ENCODE measurements at places on chromosomes 11 and 22.

- DNase-seq, result no peak
Measured at GRCh38 chr11:75147875-75148263, 3.0 kb upstream of the SLCO2B1 start.

DNA sequence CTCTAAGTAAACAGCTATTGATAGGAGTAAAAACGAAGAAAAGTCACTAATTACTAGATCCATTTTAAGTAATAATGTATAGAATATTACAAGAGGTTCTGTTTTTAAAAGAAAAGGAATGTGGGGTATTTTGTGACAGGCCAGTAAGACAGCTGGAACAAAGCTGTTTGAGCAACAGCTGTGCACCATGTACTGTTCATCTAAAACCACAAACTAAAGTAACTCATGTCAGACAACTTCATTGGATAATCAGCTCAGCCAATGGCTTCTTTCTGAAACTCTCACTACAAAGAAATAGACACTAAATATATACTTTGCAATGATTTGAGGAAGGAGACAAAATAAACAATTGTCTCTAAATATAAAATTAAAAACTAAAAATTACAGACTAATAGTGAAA lies 16.1 kb downstream of the RRAS2 start:
- DNase-seq, result no peak

GRCh38 chr11:17739945-17740338 lies 5.4 kb downstream of the KCNC1 start:
- no peak for DNase-seq

GRCh38 chr11:61892085-61892370 lies 683 bp upstream of the FADS3 start:
- no peak for DNase-seq

- DNase-seq, result no peak
Measured at GRCh38 chr11:107708792-107709191, 3.1 kb downstream of the SLN start.

DNA sequence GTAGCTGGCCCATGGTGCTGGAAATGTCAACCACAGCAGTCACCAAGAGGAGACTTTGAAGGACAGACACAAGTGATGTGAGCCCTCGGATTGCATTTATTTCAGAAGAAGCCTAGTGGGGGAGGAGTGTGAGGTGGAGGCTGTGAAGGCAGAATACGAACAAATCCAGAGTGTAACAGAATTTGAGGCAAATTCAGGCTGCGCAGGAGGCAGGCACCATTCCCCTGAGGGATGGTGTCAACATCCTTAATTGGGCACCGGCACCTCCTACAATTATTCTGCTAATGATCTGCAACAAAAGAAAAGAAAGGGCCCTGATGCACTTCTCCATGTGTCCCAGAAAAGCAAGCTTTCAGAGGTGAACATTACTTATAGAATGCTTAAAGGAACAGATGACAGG lies 32.2 kb downstream of the CWC15 start:
- DNase-seq, result no peak

DNA sequence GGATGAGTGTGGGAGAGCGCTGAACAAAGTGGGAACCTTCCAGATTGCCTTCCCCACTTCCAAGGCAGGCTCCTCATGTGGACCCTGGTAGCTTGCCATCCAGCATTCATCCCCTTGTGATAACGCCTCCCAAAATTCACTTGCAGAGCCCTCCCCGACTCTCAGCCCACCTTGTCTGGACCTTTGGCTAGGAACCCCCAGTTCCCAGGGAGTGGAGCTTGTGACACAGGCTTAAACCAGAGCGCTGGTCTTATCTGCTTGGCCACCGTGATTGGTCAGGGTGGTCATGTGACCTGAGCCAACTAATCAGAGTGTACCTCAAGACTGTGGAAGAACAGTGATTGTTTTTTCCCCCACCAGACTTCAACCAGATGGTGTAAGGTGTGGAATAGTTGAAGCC lies 9.6 kb upstream of the SLC35C1 start:
- DNase-seq, result no peak

DNA sequence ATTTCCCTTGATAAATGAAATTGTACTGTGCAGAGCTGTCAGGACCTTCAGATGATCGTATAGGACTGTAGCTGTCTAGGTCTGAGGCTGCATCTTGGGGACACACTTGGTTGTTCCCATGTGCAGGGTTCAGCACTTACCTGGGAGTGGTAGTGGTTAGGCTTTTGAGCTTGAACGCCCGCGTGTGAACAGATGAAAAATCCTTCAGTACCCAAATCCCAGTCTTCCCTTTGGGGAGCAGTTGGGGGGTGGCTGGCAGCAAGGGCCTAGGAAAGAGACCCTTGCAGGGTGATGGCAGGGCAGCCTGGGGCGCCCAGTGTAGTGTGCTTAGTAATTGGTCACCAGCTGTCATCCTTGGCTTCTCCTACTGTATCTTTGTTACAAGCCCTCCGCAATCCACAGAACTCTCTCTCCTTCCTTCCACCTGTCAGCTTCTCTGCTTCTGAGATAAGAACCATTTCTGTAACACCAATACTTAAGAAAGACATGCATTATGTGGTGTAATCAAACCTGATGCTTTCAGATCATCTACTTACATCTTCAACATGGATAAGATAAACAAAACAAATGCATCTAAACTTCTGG lies 64.6 kb downstream of the MORC2 start:
- DNase-seq, result no peak

DNA sequence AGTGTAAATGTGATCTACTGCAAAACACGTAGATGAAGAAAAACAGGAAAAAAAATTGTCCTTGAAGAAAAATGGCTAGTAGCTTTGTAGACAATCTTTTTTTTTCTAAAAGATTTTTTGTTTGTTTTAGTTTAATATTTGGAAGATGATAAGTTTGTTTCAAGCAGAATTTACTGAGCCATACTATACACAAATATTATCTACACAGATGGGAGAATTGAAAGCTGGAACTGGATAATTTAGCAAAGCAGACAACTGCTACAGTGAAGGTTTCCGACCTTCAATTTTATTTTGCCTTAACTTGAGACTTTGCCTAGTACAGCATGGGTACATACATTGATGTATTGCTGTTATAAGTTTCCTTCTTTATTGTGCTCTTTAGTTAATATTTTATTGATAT lies 313.0 kb upstream of the PDGFD start:
- no peak for DNase-seq

DNA sequence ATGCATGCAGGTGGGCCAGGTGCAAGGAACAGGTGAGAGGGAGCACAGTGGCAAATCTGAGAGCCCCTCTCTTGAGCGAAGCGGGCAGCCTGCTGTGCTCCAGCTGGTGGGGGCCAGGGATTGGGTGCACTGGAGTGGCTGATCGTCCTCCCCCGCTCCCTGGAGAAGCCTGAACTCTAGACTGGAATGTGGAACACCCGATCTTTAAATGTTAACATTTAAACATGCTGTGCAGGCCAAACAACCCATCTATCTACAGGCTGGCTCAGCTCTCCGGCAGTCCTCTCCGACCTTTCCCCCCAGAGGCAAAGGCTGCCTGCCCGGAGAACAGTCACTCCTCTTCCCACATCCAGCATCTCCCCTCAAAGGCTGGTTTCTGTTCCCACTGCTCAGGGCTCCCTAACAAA lies 5.1 kb downstream of the MRGPRF start:
- DNase-seq, result no peak

DNA sequence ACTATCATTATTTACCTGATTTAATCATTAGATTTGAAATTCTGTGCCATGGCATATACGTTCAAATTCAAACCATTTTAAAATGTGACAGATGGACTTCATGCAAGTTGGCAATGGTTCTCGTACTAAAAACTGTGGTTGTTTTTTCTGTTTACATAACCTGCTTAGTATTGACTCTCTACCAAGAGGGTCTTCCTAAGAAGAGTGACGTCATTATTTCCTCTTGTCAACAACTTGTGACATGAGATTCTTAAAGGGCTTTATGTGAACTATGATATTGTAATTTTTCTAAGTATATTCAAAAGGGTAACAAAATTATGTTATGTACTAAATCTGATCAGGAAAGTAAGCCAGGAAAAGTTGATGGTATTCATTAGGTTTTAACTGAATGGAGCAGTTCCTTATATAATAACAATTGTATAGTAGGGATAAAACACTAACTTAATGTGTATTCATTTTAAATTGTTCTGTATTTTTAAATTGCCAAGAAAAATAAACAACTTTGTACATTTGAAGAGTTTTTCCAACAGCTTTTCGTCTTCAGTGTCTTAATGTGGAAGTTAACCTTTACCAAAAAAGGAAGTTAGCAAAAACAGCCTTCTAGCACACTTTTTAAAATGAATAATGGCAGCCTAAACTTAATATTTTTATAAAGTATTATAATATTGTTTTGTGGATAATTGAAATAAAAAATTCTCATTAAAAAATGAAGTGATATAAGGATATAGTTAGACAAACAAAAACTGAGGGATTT lies 87.0 kb downstream of the GRK3 start:
- no peak for DNase-seq

- peak; percentile 49 for DNase-seq
Measured at GRCh38 chr11:8263769-8264410, at the start of gene LMO1. Gene LMO1, minus strand, starts transcription at chr11:8263878. Its CDS starts 516 bp downstream, at chr11:8263362.

DNA sequence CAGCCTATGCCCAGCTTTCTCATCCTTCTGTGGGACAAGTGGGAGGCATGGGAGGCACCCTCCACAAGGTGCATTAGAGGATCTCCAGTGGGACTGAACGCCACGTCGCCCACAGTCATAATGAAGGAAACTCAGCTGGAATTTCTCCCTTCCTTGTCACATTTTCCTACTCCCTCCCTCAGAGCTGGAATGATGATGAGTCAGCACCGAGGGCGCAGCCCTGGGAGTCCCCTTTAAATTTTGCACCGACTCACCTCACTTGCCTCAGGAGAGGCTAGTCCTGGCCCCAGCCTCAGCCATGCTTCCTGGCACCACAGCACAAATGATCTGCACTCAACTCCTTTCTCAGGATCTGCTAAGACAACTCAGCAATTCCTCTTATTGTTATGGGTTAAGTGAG lies 34.3 kb downstream of the DBX1 start:
- DNase-seq, result no peak

DNA sequence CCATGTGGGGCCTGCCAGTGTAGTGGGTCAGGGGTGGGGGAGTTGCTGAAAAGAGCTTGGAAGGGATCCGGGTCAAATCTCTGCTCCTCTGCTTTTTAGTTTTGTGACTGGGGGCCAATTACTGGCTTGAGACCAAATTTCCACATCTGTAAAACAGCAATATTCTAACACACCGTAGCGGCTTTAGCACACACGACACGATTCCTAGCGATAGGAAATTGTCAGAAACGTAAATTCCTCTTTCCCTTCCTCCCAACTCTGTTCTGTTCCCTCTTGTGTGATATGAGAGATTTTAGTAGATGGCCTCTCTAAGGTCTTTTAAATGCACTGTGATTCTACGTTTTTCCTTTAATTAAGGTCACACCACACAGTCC lies 71.9 kb downstream of the MICAL2 start:
- no peak for DNase-seq

GRCh38 chr22:48631288-48631863 lies 1196.3 kb downstream of the BRD1 start:
- no peak for DNase-seq

- DNase-seq, result peak; percentile 56
Measured at GRCh38 chr11:111387363-111387762, 8.3 kb upstream of the POU2AF1 start.

- no peak for DNase-seq
Measured at GRCh38 chr11:88212300-88212699, 37.1 kb upstream of the RAB38 start.

GRCh38 chr11:73401924-73402833 lies 26.0 kb downstream of the RELT start:
- DNase-seq, result no peak
